ENCODE measurements at places on chromosomes 1 and 21.

DNA sequence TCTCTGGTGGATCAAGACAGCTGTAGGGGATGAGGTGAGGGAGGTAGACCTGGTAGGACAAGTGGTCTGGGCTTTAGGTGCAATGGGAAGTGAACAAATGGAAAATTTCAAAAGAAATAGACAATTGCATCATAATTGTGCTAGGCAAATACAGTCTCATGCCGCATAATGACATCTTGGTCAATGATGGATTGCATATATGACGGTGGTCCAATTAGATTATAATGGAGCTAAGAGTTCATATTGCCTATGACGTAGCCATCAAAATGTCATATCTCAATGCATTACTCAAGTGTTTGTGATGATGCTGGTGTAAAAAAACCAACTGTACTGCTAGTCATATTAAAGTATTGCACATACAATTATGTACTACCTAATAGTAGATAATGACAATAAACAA, 19.0 kb downstream of the KCNK2 start:
- DNase-seq: no peak

- no peak for DNase-seq
Observed at GRCh38 chr1:184524248-184524647, 137.4 kb downstream of the C1orf21 start.

GRCh38 chr1:160567858-160568682, 11.2 kb downstream of the CD84 start:
- peak; percentile 48 for DNase-seq

GRCh38 chr1:23673086-23673813, 18.4 kb upstream of the RPL11 start:
- DNase-seq: no peak

DNA sequence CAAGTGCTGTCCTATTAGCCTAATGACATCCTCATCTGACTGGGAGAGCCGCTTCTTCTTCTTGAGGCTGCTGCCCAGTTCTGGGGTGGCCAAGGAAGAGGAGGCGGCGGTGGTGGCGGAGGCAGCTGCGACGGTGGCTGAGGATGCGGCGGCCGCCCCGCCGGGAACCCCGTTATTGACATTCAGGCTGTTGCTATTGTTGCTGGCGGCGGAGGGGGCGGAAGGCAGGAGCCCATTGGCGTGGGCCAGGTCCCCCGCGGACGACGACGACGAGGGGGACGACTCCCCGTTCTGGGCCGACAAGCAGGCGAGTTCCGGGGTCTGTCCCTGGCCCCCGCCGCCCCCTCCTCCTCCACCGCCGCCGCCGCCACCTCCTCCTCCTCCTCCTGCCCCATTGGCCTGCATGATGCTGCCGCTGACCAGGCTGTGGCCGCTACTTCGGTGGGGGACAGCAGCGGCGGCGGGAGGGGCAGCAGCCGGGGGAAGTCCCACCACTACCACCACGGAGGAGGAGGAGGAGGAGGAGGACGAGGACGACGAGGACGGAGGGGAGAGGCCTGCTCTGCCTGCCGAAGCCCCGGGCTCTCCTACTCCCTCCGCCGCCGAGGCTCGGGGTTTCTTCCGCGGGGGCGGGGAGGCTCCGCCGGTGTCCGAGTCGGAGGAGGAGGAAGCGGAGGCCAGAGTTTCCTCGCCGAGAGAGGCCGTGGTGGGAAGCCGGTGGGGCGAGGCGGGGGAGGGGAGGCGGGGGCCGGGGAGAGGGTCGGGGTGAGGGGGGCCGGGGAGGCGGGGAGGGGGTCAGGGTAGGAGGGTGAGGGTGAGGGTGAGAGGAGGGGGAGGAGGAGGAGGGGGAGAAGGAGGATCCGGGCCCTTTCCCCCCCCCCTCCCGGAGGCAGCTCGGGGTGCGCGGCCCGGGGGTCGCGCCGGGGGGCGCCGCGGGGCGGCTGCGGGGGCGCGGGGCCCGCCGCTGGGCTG, 610 bp downstream of the WDR26 start:
- no peak for DNase-seq

DNA sequence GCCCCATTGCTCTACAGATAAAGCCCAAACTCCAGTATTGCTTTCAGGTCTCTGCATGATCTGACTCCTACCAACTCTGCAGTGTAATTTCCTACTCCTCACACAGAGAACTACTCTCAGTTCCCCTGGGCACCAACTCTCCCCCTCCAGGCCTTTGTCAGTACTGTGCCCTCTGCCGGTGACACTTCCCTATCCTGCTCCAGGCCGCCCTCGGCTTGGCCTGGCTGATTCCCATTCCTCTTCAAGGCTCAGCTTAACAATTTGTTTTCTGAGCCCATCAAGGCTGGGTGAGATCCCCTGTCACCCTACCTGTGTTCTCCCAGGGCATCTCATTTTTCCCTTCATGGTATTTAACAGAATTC, 2.6 kb downstream of the SLAMF8 start:
- DNase-seq: no peak

- DNase-seq: no peak
Observed at GRCh38 chr1:192846950-192847349, 38.1 kb downstream of the RGS2 start.

- no peak for DNase-seq
Observed at GRCh38 chr1:7915826-7916500, 24.7 kb downstream of the TNFRSF9 start.

GRCh38 chr21:35273333-35273732, 224.2 kb upstream of the RUNX1 start:
- no peak for DNase-seq

DNA sequence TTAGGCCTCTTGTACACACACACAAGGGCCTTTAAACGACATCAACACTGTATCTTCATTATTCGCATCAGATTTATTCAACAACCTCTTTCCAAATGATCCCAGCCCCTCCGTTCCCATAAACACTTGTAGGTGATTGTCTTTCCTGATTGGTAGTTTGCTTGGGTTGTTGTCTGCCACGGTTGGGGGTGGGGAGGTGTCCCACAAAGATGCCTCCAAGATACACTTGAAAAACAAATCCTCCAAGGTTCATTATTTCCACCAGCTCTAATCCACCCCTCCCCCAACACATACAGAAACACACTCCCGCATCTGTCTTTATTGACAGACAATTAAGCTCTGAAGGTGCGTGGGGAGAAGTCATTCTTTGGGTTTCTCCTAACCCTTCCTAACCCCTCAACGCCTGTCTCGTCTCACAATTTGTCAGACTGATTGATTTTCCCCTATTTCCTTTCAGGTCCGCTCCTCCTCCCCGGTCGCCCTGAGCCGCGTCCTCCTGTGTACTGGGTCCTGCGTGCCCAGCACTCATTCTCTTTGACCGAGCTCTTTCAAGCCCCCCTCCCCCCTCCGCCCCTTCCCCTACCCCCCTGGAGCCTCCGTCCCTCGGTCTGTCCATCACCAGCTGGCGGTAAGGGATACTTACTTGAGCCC, 1.4 kb downstream of the WDR26 start:
- no peak for DNase-seq

DNA sequence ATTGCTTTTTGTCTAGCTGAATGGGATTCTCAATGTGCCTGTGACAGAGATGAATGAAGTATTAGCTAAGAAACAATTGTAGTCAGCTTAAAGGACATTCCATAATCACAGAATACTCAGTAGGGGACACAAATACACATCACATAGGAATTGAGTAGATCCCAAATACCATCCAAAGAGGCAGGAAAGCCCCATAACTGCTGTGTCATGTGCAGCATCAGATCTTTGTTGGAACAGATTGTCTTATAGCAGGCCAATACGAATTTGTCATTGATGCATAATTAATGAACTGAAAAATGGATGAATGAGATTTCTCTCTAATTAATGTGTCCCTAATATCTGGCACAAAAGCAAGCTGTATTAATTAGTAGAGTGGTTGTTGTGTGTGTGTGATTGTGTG, 82.3 kb upstream of the S1PR1 start:
- DNase-seq: no peak

DNA sequence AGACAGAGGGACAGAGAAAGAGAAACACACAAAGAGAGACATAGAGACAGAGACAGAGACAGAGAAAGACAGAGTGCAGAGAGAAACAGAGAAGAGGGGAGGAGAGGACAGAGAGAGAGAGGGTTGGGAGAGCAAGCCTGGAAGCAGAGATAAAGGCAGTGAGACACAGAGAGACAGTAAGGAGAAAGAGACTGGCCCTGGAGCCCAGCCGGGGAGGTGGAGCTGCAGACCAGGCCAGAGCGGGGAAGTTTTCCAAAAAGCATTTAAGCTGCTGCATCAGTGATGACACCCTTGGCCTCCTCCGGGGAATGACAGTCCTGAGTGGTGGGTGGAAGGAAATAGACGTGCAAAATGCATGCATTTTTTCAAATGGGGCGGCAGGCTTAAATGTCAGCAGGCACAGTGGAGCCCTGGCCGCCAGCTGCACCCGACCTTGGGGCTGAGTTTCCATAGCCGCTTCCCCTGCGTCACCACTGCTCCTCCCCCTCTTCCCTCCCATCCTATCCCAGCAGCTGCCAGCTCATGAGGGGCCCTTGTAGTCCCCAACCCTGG, 95.4 kb upstream of the KLHDC7A start:
- no peak for DNase-seq

DNA sequence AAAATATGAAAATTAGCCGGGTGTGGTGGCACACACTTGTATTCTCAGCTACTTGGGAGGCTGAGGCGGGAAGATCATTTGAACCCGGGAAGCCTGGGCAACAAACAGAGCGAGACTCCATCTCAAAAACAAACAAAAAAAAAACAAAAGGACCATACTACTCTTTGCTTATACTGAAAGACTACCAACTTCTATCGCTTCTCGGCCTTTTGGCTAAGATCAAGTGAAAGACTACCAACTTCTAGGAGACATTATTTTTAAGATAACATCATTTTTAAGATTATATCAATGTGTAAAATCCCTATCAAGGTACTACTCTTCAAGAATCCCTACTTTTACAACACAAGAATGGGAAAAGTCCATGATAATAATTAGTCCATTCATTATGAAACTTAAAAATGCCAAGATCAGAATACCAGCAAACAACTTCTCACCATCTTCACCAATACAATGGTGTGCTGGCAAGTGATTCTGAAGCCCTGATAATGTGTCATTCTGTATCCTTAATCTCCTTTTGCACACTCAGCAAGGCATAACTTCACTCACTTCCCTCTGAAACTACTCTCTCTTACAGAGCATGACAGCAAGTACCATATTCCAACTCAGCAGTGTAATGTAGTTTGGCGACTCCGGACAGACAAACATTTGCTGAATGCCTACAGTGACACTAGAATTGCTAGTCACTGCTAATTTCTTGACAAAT, 1.7 kb downstream of the PTP4A2 start:
- no peak for DNase-seq

DNA sequence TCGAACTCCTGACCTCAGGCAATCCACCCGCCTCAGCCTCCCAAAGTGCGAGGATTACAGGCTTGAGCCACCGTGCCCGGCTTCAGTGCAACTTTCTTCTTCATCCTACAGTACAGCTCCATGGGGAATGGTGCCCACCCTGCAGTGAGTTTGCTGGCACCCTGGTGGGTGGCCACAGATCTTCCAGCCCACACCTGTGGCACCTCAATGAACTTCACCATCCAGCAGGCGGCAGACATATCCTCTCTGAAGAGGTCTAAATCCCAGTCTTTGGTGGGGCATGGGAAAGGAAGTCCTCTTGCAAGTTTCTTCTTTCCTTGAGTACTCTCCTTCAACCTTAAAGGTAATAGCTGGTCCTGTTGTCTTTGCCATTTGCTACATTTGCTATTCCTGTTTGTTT, 18.1 kb upstream of the ZBTB8A start:
- DNase-seq: no peak

DNA sequence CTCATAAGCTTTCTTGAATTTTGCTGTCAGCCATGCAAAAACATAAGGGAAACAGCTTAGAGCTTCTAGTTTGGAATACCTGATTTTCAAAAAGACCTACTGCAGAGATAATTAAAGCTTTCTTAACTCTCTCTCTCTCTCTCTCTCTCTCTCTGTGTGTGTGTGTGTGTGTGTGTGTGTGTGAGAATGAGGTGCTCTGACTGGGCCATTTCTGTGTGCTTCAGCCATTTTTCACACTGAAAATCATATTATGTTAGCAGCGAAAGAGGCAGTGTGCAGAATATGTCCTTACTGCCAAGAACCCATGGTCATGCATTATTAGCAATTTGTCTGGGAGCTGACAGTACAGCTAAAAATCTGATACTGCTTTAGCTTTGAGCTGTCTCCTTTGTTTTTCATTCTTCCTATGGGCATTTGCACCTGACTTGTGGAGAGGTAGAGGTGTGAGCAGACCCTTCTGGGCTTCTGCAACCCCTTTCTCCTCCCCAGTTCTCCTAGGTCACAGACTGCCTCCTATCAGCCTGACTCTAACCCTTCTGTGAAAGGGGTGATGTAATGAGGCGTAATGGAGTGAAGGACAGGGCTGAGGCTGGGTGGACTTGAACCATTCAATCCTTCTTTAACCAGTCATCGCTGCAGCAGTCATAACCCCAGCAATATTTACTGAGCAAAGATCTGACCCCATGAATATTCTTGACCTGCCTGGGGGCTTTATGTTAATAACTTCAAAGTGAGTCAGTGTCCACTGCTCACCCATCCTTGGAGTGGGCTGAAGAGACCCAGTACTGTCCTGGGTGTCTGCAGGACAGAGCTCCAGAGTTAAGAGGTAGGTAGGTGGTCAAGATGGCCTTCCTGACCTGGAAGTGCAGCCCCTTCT, 61.2 kb downstream of the SYT6 start:
- no peak for DNase-seq

GRCh38 chr1:18412882-18413353, 67.8 kb upstream of the KLHDC7A start:
- DNase-seq: no peak

DNA sequence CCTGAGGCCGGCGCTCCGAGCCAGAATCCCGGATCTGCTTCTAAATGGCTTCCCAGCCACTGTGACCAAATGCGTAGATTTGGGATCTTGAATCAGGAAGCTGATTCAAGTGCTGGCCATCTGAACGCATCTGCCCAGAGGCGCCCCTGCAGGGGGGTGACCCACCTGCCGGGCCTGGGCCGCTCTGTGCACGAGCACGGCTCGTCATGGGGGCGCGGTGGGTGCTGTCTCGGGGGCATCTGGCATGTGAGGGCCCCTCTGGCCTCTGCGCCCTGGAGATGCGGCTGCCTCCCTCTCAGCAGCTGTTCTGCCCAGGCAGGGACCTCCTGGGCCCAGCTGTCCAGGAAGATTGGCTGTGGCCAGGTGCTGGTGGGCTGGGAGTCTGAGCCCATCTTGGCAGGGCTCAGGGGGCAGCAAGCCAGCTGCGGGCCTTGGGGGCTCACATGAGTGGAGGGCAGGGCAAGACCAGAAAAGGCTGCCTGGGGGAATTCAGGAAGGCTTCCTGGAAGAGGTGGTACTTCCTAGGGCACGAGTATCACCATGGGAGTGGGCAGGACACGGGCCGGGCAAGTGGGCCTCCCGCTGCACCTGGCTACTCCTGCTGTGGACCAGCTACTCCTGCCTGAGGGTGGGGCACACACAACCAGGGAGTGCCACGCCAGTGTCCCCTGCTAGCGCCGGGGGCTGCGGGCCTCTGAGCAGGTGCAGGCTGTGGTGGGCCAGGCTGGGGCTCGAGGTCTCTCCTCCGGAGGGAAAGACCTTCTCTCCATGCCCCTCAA, 25.1 kb downstream of the PLCH2 start:
- no peak for DNase-seq

DNA sequence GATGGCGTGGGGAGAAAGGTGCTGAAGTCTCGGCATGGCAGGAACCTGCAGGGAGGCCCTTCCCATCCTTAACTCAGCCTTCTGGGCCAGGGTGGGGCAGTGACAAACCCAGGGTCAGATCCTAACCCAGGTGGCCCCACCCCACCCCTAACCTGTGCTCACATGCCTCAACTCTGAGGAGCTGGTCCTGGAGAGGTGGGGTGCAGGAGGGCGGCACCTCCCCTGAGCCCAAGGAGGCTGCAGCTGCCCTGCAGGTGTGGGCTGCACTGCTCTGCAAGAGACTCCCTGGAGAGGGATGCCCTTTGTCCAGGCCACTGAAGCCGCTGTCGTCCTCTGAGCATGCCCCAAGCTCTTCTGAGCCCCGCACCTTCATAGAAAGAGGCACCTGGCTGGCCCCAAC, 15.2 kb upstream of the ADAMTSL4 start:
- DNase-seq: no peak
